ENCODE measurements at places on chromosomes 12 and 14. TPM values are rescaled to one million over a fixed set of nuclear protein-coding genes. Genes with fewer than 3 reads are reported as not detected.

GRCh38 chr12:66262737-66263136, 39.6 kb upstream of the HELB start:
- DNase-seq = no peak

DNA sequence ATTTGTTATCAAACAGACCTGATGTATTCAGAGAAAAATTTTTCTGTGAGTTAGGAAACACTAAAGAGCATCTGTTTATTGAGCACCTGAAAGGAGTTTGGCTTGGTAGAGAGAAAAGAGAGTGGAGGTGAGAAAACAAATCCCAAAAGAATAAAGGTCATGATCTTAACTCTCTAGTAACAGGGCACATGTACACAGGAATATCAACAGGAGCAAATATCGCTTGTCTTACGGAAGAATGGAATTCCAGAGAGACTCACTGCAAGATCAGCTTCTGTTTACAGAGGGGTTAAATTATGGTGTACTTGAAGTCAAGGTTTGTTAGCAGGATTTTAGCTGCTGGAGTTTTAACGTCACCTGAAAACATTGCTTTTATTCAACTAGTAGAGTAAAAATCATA, 78.8 kb downstream of the SPPL3 start:
- no peak for DNase-seq

GRCh38 chr12:50790081-50790480, 26.2 kb downstream of the ATF1 start:
- DNase-seq = no peak

- DNase-seq = peak; percentile 73
These were observed at the start of gene BDKRB2 for GRCh38 chr14:96204151-96205058. TSS of gene BDKRB2 (plus strand) at chr14:96204839. CDS start at chr14:96237108, 32,269 bp downstream.

GRCh38 chr14:35818346-35819115, 7.6 kb upstream of the BRMS1L start:
- peak; percentile 47 for DNase-seq

DNA sequence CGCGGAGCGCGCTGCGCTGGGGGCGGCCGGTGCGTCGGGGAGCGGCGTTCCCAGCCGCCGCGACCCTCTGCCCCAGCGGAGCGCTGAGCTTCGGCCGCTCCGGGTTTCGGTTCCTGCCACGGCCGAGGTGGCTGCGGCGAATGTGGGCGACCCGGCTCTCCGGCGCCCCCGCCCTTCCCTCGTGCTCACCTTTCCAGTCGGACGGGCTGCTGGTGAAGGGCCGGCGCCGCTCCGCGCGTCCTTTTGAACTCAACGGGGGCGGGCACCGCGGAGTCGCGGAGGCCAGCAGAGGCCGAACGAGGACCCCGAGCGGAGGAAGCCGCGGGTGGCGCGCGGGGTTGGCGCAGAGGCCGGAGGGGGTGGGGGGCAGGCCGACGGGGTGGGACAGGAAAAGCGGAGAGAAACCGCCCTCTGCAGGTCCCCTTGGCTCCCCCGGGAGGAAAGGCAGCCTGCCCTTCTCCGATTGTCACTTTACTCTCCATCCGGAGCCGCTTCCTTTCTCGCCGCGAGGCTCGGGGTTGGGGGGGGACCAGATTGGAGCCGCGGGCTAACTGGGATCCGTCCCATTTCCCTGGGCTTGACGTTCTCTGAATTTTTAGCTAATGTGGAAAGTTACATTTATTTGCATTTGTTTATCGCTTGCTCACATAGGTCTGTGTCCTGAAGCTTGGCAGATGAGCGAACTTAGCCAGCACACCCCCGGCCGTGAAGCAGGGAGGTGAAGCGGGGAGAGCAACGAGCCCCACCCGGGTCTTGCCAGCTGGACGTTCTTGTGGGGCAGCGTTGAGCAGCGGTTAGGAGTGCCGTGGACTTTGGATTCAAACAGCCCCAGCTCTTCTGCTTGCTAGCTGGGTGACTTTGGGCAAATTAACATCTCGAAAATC, at the start of gene SMAGP:
TSS of gene SMAGP (minus strand) at position 349 of the 884 bp plus-strand sequence. CDS start 1,137 bp downstream, outside the sequence.
- DNase-seq = no peak

DNA sequence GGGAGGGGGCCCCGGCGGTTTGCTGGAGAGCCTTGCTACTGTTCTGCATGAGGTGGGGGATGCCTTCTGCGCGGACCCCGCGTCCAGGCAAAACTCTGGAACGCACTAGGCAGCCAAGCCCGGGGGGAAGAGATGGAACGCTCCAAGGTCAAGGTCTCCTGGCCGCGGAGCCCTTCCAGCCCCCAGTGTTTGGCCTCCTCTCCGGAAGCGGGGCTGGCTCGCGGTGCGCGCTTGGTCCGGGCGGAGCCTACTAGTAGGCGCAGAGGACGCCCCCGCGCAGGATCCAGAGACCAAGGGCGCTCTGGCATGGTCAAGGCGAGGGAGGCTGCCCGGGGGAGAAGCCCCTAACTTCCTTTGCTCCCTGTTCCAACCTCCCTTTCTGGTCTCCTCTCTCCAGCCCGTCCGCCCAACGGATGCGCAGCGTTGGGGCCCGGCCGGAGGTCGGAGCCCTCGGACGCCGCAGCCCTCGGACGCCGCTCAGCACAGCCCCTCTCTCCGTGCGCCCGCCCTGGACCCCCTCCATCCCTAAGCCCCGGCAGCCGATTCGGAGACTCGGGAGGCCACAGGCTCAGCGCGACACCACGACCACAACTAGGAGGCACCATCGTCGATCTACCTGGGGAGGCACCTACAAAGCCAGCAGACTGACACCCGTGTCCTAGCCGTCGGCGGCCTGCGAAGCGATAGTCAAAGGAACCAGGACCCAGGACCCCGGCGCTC, 669 bp upstream of the KCNK13 start:
- no peak for DNase-seq

GRCh38 chr14:90536511-90537191, 139.8 kb downstream of the CALM1 start:
- no peak for DNase-seq

DNA sequence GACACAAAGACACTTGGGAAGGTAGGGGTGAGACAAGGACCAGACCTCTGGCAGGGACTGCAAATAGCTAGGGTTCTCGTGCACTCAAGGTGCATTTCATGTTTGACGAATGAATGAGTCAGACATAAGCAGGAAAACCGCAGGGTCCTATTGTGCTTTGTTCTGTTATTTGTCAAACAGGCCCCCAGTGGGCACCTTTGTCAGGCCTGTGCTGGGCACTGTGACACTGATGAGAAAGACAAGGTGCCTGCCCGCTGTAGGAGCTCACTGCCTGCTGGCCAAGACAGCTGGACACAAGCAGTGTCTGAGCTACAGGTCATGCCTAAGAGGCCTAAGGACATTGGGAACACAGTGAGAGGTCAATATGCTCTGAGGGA, 2.3 kb downstream of the OTUB2 start:
- DNase-seq = no peak

GRCh38 chr12:45989287-45989686, 1.1 kb downstream of the SCAF11 start:
- DNase-seq = no peak

DNA sequence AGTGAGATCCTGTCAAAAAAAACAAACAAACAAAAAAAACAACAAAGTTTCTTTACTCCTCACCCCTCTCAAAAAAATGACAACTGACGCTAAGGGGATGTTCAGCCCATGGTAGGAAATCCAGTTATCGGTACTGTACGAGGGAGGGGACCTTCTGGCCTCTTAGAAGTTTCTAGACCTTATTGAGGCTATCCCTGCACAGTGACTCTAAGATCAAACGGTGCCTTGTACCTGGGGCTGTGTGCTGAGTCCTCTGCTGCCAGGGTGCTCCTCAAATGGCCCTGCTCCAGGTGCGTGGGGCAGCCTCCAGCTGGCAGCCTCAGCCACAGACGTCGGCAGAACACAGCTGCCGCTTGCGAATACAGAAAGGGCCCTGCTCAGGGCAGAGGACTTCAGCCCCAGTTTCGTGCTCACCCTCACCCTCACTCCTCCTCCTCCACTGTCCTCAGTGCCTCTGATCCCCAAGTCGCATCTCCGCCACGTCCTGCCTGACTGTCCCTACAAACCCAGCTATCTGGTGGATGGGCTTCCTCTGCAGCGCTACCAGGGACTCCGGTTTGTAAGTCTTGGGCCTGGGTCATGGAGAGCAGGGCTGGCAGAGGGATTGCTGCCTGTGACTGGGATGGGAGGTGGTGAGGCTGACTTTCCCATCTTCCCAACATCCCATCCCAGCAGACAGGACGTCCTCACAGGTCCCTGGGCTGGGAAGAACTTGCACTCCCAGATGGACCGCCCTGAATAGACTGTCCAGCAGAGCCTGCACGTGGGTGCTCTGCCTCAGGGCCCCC, 90.9 kb downstream of the B4GALNT3 start:
- DNase-seq = no peak

DNA sequence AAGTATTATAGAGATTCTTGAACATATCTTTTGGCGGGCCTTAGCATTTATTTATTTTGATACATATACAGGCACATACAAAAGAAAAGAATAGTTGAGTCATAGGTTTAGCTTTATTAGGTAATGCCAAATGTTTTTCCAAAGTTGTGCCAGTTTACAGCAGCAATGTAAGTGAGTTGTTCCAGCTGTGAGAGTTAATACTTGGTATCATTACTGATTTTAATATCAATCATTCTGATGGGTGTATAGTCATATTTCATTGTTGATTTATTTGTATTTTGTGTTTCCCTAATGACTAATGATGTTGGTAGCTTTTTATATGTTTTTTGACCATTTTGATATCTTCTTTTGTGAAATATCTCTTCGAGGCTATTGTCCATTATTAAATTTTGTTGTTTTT, 122.4 kb downstream of the MIPOL1 start:
- DNase-seq = no peak

Gene FAM90A1
- 0.41 TPM for total RNA-seq

Gene TAS2R50
- 4.7 TPM for total RNA-seq

DNA sequence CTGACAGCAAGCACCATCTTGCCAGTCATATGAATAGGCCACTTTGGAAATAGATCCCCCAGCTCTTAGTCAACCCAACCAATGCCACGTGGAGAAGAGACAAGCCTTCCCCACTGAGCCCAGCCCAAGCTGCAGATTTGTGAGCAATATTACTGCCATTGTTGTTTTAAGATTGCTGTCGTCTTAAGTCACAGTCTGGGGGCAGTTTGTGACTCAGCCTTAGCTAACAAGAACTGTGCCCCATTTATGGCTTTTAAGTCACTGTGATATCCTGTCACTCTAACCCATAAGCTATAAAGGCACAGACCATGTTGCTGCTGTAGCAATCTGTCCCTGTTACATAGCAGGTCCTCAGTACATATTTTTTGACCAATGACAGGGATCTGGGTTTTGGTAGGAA, 464.2 kb downstream of the MED13L start:
- DNase-seq = no peak

GRCh38 chr12:109999983-110000505, 814 bp downstream of the ANKRD13A start:
- no peak for DNase-seq

DNA sequence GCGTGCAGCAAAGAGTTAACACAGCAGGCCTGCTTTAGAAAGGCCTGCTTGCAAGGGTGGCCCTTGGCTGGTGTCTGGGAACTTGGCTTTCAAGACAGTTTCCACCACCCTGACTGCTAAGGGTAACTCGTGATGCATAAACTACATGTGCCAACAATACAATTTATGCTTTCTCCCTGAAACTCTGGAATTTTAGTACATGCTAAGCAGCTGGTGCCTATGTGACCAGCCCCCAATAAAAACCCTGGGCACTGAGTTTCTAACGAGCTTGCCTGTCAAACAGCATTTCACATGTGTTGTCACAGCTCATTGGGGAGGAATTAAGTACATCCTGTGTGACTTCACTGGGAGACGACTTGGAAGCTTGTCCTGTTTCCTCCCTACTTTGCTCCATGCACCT, 133.1 kb downstream of the SLC5A8 start:
- DNase-seq = no peak

DNA sequence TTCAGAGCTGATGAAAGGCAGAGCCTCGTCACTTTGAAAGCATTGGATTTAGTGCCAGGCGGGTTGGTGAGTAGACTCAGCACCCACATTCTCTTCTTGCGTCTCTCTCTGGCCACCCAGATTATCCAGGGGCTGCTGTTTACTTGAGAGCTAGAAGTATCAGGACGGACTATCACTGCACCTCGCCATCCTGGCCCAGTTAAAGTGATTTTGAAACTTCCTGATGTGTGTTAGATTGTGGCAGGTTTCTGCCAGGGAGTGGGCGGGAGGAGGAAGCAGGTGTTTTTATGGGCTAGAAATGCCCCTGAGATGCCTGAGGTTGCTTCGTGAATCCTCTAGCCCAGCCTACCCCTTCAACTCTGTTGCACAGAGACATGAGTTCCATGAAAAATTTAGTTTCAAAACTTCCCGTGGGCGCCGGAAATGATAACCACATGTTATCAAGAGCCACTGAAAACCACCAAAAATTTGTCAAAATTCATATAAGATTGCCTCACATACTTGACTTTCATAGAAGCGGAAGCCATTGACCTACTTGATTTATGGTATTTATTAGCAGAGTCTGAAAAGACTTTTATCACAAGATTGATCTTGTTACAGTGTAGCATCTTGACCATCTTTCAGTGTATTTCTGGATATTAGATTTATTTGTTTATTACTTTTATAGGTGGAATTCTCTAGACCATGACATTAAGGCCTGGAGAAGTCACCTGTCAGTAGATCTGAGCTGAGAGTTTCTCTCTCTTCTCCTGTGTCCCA, 466.0 kb downstream of the RAD51B start:
- DNase-seq = no peak

- no peak for DNase-seq
These were observed 12.8 kb upstream of the YARS2 start for GRCh38 chr12:32768518-32768917.

DNA sequence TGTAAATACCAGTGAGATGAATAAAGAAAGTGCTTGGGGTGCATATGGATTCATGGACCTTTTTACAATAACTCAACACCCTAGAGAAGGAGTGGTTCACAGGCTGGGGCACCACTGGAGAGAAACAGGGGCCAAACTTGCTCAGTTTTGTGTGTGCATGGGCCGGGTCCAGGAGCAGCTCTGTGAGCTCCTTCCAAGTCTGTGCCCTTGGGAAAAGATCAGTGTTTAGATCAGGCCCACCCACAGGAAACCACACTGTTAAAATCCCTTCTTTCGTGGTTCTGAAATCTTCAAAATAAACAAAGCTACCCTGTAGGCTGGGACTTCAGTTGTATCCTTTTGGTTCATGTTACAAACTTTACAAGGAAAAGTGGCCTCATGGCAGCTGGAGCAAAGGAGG, 156.1 kb upstream of the TMEM260 start:
- DNase-seq = no peak

DNA sequence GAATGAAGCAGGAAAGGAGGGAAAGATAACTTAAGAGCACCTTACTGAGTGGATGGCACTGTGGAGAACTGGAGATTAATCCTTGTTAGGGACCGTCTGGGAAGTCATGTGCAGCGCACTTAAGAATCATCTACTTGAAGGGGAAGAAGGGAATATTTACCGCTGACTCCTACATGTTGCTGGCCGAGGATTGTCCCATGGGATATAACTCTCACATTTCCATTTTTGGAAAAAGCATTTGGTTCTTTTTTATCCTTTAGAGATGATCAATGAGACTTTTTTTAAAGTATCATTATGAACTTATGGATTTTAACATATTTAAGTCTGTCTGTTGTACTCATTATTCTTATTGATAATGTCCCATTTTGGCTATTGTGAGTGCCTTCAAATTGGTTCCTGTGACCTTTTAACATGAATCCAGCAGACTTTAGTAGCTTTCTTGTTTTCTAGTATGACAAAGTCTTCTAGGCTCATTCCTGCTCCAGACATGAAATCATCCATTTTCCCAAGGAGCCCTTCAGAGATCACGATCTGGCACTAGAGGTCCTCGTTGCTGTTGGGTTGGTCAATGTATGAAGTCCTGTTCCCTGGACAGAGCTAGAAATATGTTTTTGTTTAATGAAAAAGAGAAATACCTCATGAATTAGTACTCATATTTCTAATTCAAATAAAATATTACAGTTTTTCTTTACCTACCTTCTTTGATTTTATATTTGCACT, 20.2 kb upstream of the FAM234B start:
- DNase-seq = no peak
